ENCODE measurements at places on chromosomes 3 and 15. TPM values are rescaled to one million over a fixed set of nuclear protein-coding genes. Genes with fewer than 3 reads are reported as not detected.

Gene MCF2L2
- polyA plus RNA-seq = 0.22 TPM

Gene CGNL1
- 10.3 TPM for polyA plus RNA-seq

Gene ZNF80
- not detected for polyA plus RNA-seq

Gene SEMA3G
- polyA plus RNA-seq = 7.7 TPM

Gene GOLGA6A
- not detected for polyA plus RNA-seq

Gene CYP8B1
- 0.01 TPM for polyA plus RNA-seq

Gene ROPN1
- polyA plus RNA-seq = not detected

All from adipose tissue (tissue), 3 donors.